Epithelial cell of proximal tubule (primary cell): ENCODE measurements at places on chromosomes 13 and 19. TPM values are rescaled to one million over a fixed set of nuclear protein-coding genes. Genes with fewer than 3 reads are reported as not detected.

GRCh38 chr13:99974939-99975561 is 3.5 kb upstream of the ZIC5 start:
- DNase-seq: no peak

DNA sequence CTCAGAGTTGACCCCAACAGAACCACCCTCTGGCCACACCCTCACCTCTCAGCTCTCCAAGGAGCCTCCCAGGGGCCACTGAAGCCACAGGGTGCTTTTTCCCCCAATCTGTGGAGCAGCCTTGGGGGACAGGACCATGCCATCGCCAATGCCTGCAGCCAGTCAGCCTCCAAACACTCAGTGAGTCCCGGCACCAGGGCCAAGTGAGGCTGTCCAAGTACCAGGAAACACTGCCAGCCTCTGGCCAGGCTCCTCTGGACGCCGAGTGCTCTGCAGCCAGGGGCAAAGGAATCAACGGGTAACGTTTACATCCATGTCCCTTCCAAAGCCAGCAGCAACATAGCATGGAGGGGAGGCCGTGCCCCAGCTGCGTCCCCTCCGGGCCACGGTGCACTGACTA is 9.5 kb upstream of the COMP start:
- DNase-seq: no peak

GRCh38 chr13:44267980-44268379 is 105.6 kb upstream of the SERP2 start:
- peak; percentile 55 for DNase-seq

DNA sequence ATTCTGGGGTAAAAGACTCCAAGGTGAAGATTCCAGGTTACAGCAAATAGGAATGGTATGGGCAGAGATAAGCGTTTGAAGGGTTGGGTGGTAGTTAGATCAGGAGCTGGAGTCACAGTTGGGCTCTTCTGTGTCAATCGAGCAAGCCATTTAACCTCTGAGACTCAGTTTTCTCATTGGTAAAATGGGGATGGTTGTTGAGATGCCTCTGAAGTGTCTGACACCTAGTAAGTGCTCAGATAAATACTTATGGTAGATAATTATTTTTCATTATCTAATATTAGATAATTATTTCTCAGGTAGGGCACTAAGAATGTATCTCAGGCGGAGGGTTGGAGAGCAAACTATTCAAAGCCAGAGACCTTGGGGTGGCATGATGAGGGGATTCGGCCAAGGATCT is 7.8 kb downstream of the LTBP4 start:
- no peak for DNase-seq

DNA sequence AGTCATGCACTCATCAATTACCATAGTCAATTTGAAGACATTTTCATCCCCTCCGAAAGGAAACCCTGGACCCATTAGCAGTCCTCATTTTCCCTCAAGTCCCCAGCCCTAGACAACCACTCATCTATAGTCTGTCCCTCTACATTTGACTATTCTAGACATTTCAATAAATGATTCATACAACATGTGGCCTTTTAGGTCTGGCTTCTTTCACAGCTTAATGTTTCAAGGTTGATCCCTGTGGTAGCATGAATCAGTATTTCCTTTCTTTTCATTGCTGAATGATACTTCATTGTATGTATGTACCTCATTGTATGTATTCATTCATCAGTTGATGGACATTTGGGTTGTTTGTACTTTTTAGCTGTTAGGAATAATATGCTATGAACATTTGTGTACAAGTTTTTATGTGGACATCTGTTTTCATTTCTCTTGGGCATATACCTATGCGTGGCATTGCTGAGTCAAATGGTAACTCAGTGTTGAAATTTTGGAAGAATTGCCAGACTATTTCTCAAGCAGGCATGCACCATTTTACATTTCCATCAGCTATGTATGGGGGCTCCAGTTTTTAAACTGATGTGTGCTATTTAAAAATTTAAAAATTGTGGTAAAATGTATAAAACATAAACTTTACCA is 18.4 kb downstream of the SPATA13 start:
- no peak for DNase-seq

- no peak for DNase-seq
Measured at GRCh38 chr13:72754111-72754510, 26.4 kb downstream of the BORA start.

DNA sequence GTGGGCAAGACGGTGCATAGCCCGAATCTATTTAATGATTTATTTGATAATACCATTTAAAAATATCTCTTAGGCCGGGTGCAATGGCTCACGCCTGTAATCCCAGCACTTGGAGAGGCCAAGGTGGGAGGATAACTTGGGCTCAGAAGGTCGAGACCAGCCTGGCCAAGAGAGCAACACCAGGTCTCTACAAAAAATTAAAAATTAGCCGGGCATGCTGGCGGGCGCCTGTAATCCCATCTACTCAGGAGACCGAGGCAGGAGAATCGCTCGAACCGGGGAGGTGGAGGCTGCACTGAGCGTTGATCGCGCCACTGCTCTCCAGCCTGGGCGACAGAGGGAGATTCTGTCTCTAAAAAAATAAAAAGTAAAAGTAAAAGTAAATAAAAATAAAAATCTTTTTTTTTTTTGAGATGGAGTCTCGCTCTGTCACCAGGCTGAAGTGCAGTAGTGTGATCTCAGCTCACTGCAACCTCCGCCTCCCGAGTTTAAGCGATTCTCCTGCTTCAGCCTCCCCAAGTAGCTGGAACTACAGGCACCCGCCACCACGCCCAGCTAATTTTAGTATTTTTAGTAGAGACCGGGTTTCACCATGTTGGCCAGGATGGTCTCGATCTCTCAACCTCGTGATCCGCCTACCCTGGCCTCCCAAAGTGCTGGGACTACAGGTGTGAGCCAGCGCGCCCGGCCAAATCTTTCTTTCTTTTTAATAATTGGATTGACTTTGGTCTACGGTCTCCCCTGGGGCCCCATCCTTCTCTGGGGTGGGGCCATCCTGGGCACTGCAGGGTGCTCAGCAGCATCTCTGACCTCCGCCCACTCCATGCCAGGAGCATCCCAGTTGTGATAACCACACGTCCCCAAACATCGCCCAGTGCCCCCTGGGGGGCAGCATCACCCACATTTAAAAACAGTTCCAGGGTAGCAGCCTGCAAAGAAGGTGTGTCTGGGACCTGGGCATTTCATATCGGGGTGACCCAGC is 90.7 kb downstream of the GNG7 start:
- no peak for DNase-seq

GRCh38 chr13:31521435-31521834 is 217.9 kb upstream of the RXFP2 start:
- no peak for DNase-seq

GRCh38 chr13:22979952-22980351 is 200.8 kb upstream of the SGCG start:
- DNase-seq: no peak

DNA sequence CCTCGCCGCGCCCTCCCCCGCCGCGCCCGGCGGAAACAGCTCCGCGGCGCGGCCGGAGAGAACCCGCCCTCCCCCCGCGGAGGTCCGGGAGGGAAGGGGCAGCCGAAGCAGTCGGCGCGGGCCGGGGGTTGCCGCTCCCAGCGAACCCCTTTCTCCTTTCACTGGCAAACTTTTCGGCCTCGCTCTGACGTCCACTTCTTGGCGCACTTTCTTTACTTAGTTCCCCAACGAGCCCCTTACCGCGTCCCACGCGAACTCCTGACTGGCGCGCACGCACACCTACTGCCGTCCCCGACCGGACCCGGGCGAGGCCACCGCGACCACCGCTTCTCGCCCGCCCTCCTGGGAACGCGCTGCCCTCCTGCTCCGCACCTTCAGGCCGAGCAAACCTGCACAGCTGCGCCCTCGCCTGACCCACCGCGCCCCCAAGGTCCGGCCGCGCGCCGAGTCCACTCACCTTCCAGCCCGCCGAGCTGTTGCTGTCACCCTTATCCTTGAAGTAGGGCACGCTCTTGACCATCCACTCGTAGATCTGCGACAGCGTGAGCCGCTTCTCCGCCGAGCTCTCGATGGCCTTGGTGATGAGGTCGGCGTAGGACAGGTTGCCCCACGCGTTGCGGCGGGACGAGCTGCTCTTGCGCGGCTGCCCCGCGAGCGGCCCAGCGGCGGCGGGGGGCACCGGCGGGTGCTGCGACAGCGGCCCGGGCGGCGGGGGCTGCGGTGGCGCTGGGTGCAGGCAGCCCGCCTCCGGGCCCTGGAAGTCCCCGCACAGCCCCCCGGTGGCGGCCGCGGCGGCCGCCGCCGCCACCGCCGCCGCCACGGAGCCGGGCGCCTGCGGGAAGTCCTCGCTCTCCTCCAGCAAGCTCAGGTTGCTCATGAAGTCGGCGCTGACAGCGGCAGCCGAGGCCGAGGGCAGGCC is 1.1 kb downstream of the FOXO1 start:
- no peak for DNase-seq

DNA sequence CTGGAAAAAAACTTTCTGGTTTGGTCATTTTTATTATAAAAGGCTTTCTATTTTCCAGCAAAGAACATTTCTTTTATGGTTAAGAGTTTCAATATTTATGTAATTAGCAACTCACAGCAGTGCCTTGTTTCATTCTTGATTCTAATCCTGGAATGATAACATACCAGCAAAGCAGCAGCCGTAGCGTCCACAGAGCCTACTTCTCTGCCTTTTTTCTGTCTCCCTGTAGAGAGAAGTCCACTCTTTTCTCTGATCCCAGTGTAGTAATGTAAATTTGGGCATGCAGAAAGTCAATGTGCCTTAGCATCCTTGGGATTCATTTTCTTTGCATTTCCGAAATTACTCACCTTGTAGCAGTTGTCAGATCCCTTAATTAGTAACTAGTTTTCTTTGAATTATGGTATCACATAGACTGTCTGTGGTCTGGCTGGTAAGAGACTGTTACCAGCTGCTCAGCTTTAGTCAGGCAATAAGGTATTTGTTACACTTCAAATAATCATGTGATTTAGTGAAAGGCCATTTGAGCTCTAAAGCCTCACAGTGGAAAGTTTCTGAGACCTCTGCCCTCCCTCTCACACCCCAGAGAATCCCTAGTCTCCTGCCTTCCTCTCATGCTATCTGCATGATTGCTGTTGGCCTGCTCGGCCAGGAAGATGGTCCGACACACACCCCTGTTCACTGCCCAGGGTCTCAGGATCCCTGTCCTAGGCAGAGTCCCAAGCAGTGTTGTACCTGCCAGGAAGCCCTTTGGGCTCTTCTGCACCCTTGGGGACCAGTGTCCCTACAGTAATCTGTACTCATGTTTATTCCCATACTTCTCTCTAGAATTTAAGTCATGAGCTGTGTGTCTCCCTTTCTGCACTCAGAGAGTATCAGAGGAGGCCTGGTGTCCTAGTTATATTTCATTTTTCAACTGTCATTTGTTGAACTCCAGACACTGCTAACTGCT is 86.3 kb downstream of the LRCH1 start:
- peak; percentile 79 for DNase-seq

GRCh38 chr13:28492569-28493367 is 2.2 kb downstream of the FLT1 start:
- no peak for DNase-seq

DNA sequence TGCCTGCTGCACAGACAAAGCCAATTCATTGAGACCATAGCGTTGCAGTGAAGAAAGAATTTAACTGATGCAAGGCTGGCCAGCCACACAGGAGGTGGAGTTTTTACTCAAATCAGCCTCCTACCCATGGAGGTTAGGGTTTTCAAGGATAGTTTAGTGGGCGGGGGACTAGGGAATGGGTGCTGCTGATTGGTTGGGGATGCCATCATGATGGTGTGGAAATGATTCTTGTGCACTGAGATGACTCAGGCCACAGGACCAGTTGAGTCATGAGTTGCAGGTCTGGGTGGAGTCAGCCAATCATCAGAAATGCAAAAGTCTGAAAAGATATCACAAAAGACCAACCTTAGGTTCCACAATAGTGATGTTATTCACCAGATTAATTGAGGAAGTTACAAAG is 359.6 kb downstream of the FOXO1 start:
- no peak for DNase-seq

Gene TMEM59L
- 0.23 TPM in 1 of 2 replicates, not detected in the other for total RNA-seq

Gene PLPP2
- total RNA-seq: 45.2 and 51.7 TPM in 2 replicates

Gene ZNF382
- total RNA-seq: 3.9 and 8.6 TPM in 2 replicates

Gene POU2F2
- 0.46 and 3.2 TPM in 2 replicates for total RNA-seq

Gene C2CD4C
- total RNA-seq: 0.12 TPM in 1 of 2 replicates, not detected in the other
